Stimulated activated CD4-positive, alpha-beta T cell treated with anti-CD3 and anti-CD28 coated beads, Interleukin-12 subunit alpha, Interleukin-12 subunit beta, amount 100 ng/mL, for 24 hours (primary cell): ENCODE measurements at places on chromosomes 2 and 18.

- no peak for DNase-seq
Observed at GRCh38 chr2:217459680-217460405, 543.0 kb downstream of the TNS1 start.

- DNase-seq = no peak
Observed at GRCh38 chr18:37649930-37650329, 84.3 kb upstream of the CELF4 start.

DNA sequence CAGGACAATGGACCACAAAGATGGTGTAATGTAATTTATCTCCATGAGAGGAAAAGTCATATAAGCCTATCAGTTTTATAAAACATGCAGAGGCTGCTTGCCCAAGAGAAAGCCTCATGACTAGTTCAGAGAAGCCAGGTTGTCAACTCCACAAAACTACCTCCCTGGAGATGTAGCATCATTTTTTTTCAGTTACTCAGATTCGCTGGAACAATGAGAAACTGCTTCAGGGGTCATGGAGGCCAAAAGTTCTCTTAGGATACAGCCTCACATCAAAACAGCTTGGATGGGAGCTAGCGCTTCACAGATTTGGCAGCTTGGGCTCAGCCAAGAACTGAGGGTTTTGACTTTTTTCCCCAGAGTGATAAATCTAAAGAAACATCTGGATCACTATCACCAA, 263.5 kb downstream of the INSIG2 start:
- DNase-seq = no peak

DNA sequence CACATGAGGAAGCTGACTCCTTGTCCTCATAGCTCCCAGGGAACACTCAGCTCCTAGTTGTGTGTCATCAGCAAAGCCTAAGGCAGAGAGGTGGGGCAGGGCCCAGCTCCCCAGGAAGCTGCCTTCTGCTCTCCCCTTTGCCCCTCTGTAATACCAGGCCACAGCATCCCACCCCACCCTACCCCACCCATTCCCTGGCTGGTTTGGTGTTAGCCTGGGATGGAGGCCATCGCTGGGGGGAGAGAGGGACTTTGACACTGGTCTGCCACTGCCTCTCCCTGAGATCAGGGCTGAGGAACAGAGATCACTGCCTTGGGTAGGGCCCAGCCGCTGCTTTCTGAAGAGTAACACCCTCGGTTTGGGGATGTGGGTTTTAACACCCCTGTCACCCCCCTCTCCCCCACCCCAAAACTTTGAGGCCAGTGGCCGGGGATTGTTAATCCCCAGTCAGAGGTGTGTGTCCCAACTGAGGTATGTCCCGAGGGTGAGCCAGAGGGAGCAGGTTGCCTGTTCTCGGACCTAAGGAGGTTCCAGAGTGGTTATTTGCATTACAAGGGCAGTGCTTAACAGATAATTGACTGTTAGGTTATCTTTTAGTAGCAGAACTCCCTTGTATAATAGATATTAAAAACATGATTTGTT, 41.4 kb downstream of the TET3 start:
- no peak for DNase-seq

DNA sequence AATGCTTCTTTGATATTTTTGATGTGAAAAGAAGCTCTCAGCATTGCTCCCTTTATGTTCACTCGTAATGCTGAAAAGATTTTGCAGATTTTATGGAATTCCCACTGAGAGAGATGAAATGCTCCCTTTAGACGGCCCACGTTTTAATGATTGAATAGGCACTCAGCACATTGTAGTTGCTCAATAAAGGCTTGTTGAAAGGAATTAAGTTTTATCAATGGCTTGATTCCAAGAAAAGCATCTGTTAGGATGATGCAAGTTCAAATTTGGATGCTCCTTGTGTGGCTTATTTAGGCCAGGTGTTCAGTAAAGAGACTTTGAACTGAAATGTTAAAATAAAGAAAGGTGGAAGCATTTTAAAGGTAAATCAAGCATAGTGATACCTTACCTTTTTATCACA, 725.1 kb downstream of the EPHA4 start:
- DNase-seq = no peak

- DNase-seq = no peak
Observed at GRCh38 chr2:226873051-226873620, 37.3 kb downstream of the RHBDD1 start.

DNA sequence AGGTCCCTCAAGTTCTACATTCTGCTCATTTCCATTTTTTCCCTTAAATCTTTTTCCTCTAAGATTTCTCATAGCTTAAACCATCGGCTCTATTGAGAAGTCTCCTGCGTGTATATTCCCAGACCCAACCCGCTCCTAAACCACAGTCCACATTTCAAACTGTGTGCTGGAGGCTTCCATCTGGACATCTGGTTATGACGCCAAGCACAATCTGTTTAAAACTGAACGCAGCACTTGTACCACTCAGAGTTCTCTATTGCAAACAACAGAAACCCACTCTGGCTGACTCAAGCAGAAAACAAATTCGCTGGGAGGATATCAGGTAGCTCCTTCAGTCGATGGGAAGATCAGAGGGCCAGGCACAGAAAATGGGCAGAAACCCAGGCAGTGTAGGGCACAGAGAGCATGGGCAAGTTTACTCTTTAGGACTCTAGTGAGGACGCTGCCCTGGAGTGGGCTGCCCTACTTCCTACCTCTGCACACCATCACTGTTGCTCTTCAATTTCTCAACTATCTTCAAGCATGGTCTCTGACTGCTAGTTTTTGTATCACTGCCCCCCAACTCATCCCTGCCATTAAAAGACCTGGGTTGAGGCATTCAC, 5.6 kb upstream of the EML4 start:
- DNase-seq = no peak

- no peak for DNase-seq
Observed at GRCh38 chr2:68345129-68345875, 19.8 kb upstream of the PLEK start.

GRCh38 chr2:219126555-219126954, 34.1 kb downstream of the NHEJ1 start:
- DNase-seq = no peak

- no peak for DNase-seq
Observed at GRCh38 chr2:135768863-135769262, 27.2 kb downstream of the UBXN4 start.

GRCh38 chr2:196712867-196713266, 73.4 kb downstream of the CCDC150 start:
- no peak for DNase-seq

DNA sequence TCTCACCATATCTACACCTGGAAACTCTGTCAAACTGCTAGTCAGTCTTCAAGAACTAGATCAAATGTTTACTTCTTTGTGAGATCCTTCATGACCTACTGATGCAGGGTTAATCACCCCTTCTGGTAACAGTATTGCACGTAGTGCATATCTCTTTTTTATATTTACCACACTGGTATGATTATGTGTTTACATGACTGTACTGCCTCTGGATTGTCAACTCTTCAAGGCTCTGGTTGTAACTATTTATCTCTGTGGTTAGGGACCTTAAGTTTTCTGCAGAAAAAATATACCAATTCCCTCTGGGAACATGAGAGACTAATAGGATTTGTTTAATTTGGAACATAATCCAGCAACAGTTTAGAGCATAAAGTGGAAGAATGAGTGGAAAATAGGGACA, 135.5 kb downstream of the PDE1A start:
- DNase-seq = no peak
